ENCODE measurements at places on chromosomes 7 and 10.
A peak's percentile ranks its signal among the peaks of the same experiment; 100 is the strongest.

- DNase-seq: no peak
Observed at GRCh38 chr10:50453940-50454339, 169.8 kb downstream of the SGMS1 start.

GRCh38 chr10:33706191-33706590 is 371.7 kb upstream of the NRP1 start:
- DNase-seq: no peak

DNA sequence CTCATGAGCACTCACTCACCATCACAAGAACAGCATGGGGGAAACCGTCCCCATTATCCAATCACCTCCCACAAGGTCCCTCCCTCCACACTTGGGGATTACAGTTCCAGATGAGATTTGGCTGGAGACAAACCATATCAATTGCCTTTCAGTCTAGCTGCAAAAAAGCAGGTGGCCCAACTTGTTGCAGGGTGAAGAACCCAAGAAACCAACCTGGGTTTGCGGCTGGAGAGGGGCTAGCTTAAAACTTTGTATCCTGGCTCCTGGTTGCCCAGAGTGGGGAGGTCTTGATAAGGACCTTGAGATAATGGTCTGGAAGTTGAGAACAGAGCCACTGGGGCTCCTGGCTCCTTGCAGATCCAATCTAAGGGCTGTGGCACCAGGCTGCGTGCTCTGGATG is 122.8 kb upstream of the PCBD1 start:
- DNase-seq: no peak

DNA sequence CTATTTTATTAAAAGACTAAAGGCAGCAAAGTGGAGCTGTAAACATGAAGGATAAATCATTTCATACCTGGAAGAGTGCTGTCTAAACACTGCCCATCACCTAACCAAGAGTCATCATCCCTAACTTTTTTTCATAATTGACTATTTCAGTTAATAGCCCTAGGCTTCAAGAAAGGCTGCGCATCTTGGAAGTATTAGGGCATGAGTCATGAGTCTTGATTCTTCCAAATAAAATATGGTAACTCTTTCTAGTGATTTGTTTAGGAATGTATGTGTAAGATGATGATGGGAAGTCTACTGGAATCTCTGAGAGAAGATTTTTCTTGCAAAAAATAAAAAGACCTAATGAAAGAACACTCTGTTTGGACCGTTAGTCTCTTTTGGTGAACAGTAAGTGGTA is 207.7 kb upstream of the AHR start:
- DNase-seq: no peak

- DNase-seq: no peak
Observed at GRCh38 chr10:79335094-79335469, 12.2 kb upstream of the PPIF start.

- no peak for DNase-seq
Observed at GRCh38 chr10:43352951-43353350, 18.5 kb upstream of the FXYD4 start.

GRCh38 chr7:122883049-122883680 is 3.1 kb downstream of the CADPS2 start:
- DNase-seq: peak; percentile 22

DNA sequence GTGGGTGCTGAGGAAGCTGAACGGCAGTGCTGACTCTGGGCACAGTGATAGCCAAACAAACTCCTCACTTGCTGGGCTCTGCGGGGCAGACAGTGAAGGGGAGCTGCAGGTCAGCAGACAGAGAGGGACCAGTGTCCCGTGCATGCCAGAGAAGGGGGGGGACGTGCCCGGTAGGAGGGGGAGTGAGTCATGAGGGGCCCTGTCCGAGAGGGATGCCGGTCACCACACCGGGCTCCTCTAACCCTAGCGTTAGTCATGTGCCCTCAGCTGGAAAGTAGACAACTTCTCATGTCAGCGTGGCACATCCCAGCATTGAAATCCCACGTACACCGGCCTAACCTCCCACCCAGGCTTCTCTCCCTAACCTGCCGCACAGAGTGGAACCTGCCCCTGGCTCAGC is 117.1 kb upstream of the DPP6 start:
- DNase-seq: no peak

DNA sequence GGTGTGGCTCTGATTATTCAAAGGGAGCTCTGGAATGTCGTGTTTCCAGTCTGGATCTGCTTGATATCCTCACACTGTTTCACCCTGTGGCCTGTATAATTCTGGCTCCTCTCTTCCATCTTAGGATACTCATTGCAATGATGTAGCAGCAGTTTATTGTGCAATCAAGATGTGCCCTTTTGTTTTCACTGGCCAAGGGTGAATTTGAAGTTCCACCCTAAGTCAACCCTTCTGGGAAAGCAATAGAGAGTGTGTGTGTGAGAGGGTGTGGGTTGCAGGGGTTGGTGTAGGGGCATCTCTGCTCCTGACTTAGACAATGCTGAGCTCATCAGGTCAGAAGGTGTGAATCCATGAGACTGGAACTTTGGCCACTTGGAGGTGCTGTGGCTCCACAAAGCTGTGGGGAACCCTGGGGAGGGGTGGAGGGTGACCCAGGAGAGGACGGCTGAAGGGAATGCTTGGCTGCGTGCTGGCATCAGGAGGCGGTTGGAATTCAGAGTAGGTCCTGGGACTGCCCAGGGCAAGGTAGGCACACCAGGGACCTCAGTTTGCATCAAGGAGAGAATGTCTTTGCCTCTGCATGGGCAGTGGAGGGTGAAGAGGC is 118.0 kb upstream of the PRSS58 start:
- DNase-seq: peak; percentile 37

DNA sequence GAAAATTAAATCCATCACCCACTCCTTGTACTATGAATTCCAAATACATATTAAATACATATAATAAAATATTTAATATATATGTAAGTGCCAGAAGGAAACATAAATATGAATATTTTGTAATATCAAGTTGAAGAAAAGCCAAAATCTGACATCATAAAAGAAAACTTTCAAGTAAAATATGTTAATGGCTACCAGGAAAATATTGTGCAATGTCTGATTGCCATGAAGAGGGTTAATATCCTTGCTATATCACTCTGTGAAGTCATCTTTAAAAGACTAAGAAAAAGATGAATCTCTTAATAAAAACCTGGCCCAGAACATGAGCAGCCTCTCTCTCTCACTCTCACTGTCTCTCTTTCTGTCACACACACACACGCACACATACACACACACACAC is 130.2 kb downstream of the EGFR start:
- DNase-seq: no peak

DNA sequence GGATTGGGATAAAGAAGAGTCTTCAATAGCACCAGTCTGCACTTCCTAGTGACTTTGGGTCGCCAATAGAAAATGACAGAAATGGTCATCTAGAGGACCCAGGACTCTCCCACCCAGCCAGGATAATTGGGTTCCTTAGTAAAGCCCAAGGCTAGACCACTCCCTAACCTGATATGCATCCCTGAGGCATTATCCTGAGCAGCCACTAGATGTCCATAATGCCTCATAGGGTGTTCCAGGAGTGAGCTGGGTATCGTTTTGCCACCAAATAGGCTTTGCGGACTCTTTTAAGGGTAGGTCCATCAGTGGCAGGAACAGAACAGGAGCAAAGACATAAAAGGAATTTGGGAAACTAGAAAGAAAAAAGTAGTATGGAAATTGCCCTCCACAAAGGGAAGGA is 4.5 kb upstream of the LRRC4 start:
- peak; percentile 57 for DNase-seq

GRCh38 chr10:23193435-23194074 is 1.4 kb downstream of the PTF1A start:
- DNase-seq: no peak

DNA sequence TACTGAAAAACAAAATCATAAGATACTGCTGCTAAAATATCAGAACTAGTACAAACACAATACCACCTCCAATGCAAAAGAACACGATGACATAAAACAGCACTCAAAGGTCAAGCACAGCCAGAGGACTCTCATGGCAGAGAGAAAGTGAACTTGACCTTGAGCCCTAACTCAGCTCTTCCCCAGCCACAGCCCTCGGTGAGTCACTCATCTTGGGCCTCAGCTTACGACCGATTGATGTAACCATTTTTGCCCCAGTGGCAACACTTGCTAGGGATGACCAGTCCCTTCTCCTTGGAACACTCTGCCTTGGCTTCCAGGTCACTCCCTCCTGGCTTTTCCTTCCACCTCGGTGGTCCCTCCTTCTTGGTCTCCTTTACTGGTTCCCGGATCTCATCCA is 77.8 kb downstream of the JAZF1 start:
- DNase-seq: peak; percentile 63

DNA sequence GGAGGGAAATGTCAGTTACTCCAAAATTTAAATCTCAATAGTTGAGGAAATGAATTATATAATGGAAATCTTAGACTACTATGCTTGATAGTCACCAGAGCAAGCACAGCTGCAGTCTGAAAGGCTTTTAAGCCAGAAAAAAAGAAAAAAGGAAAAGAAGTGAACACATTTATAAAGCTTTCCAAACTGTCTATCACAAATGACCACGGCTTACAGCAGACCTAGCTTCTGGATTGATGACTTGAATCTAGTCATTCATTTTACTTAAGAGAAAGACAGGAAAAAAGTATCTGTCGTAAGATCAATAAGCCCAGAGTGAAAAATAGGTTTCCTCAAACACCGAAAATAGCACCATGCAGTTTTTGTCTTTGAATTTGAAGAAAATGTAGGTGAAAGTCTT is 67.9 kb upstream of the OGDHL start:
- DNase-seq: no peak

DNA sequence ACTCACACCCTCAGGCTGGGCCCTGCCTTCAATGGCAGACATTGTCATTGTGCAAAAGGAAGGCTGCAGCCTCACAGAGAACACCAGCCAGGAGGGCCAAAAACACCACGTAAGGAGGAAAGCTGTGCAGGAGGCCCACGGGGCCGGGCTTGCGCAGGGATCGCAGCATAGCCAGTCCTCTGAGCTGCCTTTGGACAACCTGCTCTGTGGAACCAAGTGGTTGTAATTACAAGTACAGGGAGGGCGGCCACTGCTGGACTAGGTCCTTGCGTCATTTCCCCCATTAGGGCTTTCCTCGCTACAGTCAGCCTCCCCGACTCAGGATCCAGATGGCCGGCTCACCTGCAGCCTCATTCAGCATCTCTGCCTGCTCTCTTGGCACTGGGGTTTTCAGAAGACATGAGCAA is 66.9 kb downstream of the FAM53B start:
- DNase-seq: no peak

DNA sequence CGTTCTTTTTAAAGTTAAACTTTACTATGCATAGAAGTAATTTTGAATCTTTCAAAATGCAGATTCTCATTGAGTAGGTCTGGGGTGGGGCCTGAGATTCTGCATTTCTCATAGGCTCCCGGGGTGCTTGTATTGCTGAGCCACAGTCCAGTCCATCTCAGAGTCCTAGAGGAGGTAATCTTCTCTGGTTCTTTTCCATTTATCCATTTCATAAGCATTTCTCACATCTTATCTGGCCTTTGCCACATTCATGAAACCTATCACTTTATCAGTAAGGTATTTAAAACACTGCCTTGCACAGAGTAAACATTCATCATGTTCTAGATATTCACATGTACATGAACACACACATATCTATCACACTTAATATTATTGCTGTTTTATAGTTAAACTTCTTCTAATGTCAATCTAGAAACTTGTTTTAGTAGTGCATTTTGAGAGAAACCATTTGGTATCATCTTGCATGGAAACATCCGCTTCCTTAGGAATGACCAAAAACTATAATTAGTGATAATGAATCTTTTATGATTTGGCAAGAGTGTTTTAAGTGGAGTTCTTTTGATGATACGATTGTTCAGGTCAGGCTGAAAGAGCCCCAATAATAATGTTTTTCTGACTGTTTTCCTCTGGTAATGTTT is 12.0 kb downstream of the GNAI1 start:
- DNase-seq: no peak

GRCh38 chr7:70053421-70053820 is 455.1 kb downstream of the AUTS2 start:
- DNase-seq: no peak

- DNase-seq: no peak
Observed at GRCh38 chr7:103795787-103796186, 193.7 kb downstream of the RELN start.

GRCh38 chr10:18830277-18830676 is 171.0 kb downstream of the ARL5B start:
- DNase-seq: no peak

DNA sequence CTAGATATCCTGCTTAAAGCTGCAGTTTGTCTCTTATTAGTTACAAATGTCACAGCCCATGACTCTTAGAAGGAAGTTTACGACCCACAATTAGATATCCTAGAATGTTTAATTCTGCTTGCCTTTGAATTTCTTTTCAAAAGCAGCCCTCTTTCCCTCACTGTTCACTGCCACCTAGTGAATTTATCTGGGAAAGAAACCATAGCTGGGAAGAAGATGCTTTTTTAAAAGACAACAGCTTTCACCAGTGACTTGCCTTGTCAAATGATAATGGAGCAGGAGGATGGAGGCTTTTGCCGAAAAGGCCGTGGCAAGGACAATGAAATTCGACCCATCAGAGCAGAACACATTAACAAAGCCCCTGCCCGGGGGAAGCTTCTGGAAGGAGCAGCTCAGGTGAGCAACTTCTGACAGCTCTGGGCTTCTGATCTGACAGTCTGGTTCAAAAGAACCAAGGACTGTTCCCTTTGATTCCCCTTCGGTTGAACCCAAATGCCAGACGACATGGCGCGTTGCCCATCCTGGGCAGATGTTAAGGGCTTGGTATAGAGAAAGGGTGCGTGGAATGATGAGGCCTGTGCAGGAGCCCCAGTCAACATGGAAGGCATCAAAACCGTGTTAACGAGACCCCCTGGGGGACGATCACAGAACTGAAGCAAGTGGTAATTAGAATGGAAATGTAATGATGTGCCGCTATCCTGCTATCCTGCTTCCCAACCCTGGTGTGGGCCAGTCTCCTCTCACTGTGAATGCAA is 236.8 kb downstream of the FRMD4A start:
- DNase-seq: peak; percentile 34

- peak; percentile 12 for DNase-seq
Observed at GRCh38 chr7:16604054-16604453, 41.5 kb downstream of the ANKMY2 start.

DNA sequence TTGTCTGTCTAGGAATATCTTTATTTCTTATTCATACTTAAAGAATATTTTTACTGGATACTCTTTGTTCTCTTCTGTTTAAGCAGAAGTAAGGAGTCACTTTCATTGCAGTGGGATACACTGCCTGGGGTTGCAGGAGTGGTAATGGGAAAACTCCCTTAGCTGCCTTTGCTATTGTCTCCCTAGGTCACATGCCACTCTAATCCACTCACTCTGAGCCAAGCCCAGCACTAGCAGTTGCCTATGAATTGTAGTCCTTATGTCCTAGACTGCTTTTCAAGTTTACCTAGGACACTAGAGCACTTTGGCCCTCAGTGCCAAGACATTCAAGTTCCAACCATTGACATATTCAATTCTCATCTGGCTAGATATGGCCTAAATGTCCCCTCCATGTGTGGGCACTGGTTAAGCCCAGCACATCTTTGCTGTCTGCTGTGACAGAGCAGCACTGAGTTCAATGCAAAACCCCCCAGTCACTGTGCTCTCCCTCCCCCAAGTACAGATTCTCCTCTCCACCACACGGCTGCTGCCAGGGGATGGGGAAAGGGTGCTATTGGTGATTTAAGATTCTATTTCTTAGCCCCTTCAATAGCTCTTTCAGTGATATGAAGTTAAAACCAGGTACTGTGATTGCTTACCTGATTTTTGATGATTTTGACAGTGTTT is 991.7 kb upstream of the KCND2 start:
- DNase-seq: no peak

- DNase-seq: peak; percentile 99
Observed at GRCh38 chr7:7099584-7100014, 82.7 kb upstream of the C1GALT1 start.
